ENCODE measurements at places on chromosomes 12 and 14.
A peak's percentile ranks its signal among the peaks of the same experiment; 100 is the strongest.

DNA sequence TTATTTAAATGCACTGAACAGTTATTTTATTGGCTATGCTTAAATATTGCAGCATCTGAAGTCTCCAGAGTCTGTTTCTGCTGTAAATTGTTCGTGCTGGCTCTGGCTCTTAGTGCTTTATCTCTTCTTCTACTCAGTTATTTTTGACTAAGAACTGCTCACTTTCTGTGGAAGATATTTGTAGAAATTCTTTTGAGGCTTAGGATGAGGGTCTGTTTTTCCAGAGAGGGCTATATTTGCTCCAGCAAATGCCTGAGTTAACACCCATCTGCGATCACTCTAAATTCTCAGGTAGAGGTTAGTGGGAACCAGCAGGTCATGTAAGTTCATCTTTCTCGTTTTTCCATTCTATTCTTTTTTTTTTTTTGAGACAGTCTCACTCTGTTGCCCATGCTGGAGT is 71.1 kb downstream of the ARL6IP4 start:
- no peak for DNase-seq

DNA sequence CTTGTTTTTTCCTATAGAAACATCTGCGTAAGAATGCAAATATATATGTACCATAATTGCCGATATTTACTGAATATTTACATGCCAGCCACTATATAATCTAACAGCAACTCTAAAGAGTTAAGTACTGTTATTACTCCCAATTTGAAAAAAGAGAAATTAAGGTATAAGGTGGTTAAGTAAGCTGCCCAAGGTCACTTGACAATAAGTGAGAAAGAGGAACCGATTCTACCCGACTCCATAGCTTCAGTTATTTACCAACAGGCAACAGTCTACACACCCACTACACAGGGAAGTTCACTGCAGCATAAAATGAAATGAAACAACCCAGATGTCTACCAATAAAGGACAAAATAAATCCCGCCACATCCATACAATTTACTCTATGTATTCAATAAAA is 1.1 kb downstream of the MIS18BP1 start:
- peak; percentile 56 for DNase-seq

- peak; percentile 26 for DNase-seq
These were observed 187.0 kb upstream of the RASSF8 start for GRCh38 chr12:25771476-25771875.

- peak; percentile 63 for DNase-seq
These were observed 67.8 kb downstream of the NTF3 start for GRCh38 chr12:5499566-5500330.

DNA sequence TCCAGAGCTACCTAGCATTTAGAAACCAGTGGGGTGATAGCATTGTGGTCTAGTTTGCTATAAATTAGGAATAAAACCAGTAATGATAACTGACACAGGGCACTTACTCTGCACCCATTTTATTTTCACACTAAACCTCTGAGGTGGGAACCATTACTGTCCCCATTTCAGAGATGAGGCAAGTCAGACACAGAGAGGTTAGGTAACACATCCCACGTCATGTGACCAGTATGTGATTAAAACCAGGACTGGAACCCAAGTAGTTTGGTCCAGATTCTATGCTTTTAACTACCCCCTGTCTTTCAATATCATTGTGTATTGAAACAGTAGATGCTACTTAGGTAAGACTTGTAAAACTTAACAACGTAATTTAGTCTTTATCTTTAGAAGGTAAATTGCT is 110.2 kb downstream of the PLXNC1 start:
- DNase-seq: no peak

- no peak for DNase-seq
These were observed 53.1 kb downstream of the SYNE3 start for GRCh38 chr14:95463171-95463901.

DNA sequence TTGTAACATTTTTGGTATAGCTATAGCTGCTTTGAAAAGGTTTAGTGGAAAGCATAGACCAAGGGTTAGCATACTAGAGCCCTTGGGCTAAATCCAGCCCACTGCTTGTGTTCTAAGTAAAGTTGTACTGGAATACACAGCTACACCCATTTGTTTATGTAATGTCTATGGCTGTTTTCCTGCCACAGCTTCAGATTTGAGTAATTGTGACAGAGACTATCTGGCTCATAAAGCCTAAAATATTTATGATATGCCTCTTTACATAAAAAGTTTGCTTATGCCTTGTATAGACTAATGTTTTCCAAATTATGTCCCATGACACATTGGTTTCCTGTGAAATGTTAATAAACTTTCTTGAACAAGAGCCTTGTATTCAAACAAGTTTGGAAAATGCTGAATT is 234.8 kb upstream of the ATP2B1 start:
- no peak for DNase-seq

DNA sequence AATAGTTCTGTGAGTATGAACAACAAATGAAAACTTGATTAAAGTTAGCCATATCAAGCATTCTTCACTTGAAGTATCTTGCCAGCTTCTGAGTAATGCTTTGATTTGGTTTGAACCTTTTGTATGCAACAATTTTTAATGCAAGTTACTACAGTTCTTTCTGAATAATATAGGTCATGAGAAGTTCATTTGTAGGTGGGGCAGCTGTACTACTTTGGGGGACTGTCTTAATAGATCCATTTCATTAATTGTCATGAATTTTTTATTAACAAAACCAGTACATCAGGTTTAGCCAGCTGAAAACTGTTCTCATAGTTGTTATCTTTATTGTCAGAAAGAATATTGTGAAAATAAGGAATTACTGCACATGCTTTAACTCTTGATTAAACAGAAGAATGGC is 142.7 kb downstream of the FOXA1 start:
- DNase-seq: no peak

DNA sequence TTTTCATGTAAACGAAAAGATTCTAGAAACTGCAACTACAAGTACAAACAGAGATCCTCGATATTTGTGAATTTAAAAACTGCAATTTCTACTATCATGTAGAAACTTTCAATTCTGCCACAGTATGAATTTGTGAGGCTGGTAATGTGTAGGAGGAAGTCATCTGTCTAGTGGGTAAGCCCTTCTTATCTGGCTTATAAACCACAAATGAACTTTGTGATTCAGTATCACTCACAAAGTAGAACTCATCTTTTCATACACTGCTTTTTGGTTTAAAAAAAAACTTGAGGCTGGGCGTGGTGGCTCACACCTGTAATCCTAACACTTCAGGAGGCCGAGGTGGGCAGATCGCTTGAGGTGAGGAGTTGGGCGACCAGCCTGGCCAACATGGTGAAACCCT is 20.7 kb downstream of the GTF2A1 start:
- no peak for DNase-seq

GRCh38 chr12:57176139-57176477 is 28.7 kb upstream of the LRP1-AS start:
- DNase-seq: no peak

GRCh38 chr14:63454863-63455622 is 88.1 kb downstream of the PPP2R5E start:
- peak; percentile 49 for DNase-seq

GRCh38 chr12:85253853-85254252 is 26.2 kb upstream of the ALX1 start:
- DNase-seq: peak; percentile 55

- no peak for DNase-seq
These were observed 58.9 kb downstream of the GPR65 start for GRCh38 chr14:88063811-88064210.

- DNase-seq: no peak
These were observed 12.8 kb upstream of the FGF23 start for GRCh38 chr12:4392223-4392742.

DNA sequence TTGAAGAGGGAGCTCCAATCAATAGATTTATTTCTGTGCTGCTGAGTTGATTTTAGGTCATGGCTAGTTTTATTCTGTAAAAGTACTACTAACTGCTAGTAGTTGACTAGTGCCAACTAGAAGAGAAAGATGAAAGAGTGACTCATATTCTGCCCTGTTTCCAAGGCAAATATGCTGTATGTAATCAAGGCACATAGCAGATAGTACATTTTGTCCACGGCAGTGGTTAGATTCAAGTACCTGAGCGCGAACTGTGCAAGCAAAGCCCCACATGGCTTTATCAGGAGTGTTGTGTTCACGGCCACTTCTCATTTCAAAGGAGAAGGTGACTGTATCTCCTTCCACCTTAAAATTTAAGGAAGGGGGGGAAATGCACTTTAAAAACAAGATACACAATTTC is 126.8 kb downstream of the TRAFD1 start:
- peak; percentile 33 for DNase-seq

- peak; percentile 32 for DNase-seq
These were observed 34.7 kb upstream of the FZD10 start for GRCh38 chr12:130127532-130127911.

DNA sequence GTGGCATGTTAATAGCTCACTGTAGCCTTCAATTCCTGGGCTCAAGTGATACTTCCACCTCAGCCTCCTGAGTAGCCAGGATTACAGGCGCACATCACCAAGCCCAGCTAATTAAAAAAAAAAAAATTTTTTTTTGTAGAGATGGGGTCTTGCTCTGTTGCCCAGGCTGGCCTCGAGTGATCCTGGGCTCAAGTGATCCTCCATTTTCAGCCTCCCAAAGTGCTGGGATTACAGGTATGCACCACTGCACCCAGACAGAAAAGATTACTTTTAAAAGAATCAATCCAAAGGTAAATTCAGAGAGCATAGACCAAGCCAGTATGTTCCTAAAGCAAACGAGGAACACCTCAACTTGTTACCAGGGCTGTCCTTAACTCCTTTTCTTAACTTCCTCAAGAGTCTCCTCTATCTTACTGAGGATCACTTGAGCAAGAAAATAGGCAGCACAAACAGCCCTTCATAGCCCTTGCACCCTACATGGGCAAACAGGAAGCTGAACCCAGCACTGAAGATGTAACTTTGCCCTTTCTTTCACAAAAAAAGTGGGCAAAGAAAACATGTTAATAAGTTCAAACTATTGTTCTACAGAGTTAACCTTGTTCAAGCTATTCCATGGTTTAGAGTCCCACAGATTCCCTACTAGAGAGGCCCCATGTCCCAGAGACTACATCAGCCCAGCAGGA is 11.3 kb downstream of the CS start:
- DNase-seq: no peak

DNA sequence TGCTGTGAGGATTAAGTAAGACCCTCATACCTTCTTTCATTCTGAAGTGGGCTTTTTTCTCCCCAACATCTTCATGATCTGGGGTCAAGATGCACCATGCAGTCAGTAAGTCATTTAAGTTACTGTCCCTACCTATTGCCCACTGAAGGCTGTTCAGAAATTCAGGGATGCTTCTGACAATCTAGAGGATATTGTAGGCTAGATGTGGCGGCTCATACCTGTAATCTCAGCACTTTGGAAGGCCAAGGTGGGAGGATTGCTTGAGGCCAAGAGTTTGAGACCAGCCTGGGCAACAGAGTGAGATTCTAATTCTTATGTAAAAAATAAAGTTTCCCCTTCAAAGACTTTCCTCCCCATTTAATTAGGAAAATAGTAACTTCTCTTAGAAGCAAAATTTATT is 28.7 kb downstream of the PHETA1 start:
- no peak for DNase-seq

DNA sequence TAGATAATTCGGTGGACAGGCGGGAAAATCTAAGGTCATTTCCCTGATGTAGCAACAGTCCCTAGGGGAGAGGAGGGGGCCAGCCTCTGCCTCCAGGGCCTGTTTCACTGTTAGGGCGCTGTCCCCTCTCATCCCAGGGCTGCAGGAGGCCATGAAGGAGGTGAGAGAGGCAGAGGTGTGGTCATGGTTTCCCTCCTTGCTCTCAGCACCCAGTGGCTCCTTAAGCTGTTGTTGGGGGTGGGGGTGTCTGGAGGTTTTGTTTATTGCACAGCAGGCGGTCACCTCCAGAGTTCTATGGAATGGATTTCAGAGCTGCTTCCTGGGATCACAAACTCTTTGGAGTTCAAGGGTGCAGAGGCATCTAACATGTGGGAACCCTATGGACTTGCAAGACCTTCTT is 212.5 kb upstream of the RTL1 start:
- no peak for DNase-seq

GRCh38 chr14:73276836-73277235 is 39.5 kb downstream of the PAPLN start:
- no peak for DNase-seq

DNA sequence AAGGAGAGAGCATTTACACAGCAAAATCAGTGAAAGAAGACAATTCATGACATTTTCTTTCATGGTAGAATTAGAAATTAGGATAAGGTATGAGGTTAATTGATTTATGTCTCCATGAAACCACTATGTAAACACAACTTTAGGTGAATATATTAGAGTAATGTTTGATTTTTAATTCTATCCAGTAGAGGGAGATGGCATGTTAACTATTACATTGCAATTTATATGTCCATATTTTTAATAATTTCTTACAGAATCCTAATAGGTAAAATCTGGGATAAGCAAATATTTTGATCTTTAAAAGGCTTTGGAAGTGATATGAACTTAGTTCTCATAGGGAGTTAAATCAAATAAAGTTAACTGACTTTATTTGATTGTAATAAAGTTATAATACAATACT is 373.4 kb upstream of the PDE3A start:
- peak; percentile 6 for DNase-seq

DNA sequence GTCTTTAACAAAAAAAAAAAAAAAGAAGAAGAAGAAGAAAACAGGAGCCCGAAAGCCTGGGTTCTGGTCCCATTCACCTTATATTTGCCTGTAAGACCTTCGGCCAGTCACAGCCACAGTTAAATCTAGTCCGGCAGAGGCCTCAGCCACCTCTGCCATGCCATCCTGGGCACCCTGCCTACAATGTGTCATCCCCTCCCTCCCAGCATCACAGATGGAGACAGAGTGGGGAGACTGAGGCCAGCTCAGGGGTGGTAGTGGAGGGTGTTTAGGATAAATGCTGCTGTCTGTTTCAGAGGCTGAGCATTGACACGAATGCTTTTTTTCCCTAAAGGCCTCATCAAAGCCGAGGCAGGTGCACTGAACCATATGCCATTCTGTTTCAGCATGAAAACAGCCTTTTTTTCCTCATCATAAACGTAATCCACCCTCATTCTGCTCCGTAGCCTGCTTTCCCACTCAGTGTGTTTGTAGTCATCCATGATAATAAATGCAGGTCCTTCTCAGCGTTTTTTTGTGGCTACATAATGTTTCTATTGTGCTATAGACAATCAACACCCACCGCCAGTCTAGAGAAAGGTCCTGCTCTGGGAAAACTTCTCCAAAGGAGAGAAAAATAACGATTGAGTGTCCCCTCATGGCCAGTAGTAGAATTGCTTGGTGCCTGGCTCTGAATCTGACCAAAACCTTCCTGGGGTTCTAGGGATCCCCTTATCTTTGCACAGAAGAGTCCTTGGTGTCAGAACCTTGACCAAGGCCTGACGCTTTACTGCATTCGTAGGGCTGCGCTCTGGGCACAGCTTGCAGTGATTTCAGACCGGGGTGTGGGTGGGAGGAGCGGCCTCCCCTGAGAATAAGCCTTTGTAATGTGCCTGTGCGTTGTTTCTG is 41.1 kb upstream of the TSPAN9 start:
- DNase-seq: peak; percentile 45

DNA sequence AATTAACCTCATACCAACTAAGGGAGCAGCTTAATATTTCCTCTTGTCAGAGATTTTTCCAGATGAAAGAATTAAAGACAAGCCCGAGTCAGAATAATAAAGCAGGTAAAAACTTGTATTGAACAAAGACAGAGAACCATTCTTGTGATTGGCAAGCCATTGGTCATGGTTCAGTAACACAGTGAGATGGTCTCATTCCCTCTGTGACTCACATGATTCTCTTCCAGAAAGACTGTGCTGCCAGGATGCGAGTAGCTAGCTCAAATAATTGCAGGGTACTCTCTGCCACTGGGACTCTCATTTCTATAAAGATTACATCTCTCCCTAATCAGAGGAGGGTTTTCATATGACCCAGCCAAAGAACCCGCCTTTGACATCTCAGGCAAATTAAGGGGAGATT is 179.4 kb downstream of the PHLDA1 start:
- peak; percentile 67 for DNase-seq

Measured in GM23248 (cell line).